ENCODE measurements at places on chromosomes 4 and X.

- no peak for DNase-seq
Observed at GRCh38 chr4:86967073-86967472, 32.3 kb downstream of the AFF1 start.

DNA sequence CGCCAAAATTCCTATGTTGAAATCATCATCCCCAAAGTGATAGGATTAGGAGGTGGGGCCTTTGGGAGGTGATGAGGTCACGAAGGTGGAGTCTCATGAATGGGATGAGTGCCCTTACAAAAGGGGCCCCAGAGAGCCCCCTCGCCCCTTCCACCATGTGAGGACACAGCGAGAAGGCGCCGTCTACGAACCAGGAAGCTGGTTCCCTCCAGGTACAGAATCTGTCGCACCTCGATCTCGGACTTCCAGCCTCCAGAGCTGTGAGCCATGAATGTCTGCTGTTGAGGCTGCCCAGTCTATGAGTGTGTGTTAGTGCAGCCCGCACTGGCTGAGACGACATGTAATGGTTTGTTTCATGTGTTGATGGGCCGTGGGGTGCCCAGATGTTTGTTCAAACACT, 60.3 kb downstream of the PRKX start:
- no peak for DNase-seq

DNA sequence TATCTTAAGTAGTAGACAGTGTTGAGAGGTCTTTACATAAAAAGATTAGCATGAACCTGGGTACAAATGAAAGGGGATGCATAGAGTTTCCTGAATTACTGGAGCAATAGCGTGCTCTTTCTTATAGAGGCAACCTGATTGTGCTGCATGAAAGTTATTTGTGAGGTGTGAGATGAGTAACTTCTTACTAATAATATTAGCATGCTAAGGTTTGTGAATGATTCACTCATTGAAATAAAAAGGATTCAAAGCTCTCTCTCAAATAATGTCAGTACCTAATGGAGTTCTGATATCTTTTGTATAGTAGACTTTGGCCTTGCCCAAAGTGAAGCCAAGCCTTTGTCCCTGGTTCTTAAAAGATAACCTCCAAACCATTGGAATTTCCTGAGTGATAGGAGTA, 131.0 kb upstream of the CXXC4 start:
- DNase-seq, result no peak

DNA sequence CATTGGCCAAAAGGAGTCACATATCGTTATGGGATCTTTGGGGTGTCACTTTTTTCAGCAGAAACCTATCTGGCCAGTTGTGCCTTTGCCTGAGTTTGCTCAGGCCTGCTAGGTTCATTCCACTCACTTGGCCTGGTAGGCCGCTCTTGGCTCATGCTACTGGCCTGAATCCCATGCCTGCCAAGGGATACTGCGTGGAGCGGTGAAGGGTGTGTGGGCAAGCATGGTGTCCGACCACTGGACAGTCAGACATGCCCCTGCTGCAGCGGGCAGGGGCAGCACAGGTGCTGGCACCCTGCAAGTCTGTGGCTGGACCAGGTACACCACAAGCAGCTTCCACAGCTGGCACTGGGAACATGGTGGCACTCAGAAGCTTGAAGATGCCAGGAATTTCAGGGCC, 11.3 kb upstream of the PPM1K start:
- DNase-seq, result no peak

- no peak for DNase-seq
Observed at GRCh38 chrX:56069299-56069931, 162.7 kb upstream of the KLF8 start.

DNA sequence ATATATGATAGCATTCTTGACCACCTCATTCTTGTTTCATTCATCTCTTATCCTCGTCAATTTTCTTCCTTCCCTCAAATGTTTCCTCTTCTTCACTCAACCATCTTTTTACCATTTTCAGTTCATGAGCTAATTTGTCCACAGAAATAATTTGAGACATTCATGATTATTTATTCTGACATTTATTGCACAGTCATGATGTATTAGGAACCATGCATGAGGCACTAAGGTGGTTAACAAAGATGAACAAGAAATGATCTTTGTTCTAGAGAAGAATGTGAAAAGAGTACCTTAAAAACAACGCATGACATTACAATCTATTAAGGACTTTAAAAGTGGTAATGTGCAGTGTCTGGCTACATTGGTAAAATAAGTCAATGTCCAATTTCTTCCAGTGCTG, 27.9 kb downstream of the TEC start:
- DNase-seq, result no peak

DNA sequence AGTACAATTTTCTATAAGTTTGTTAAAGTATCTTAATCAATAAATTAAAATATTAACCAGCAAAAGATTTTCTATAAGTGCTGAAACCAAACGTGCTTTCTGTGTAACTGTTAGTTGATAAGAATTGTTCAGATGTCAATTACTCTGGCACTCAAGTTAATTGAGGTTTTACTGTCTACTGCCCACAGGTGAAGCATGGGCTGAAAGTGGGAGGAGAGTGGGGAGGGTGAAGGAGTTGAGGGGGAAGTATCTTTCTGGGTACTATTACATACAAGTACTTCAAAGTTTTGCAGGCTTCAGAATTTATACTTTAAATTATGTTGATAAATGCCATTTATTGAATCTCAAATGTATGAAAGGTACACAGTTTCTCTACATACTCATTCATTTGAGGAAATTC, 19.1 kb upstream of the CXCL3 start:
- no peak for DNase-seq
